IMR-90 (cell line): ENCODE measurements at places on chromosomes 6 and 20. TPM values are rescaled to one million over a fixed set of nuclear protein-coding genes. Genes with fewer than 3 reads are reported as not detected.

TAF8 gene
- 14.3 and 21.0 TPM in 2 replicates for polyA plus RNA-seq

INSM1 gene
- polyA plus RNA-seq = not detected in 2 replicates

BEND6 gene
- polyA plus RNA-seq = 4.0 and 4.1 TPM in 2 replicates

TRAPPC3L gene
- 0.03 TPM in 1 of 2 replicates, not detected in the other for polyA plus RNA-seq

EYA2 gene
- 5.0 and 5.4 TPM in 2 replicates for polyA plus RNA-seq

OR2J3 gene
- polyA plus RNA-seq = not detected in 2 replicates

TCP11 gene
- polyA plus RNA-seq = 0.30 and 0.34 TPM in 2 replicates

GRIK2 gene
- 5.6 and 8.2 TPM in 2 replicates for polyA plus RNA-seq

- H3K36me3 ChIP-seq = peaks cover 37% of the 10 kb centered on the region
- no peaks in the 10 kb centered on the region for H3K27me3 ChIP-seq
- peak; percentile 51 for DNase-seq
- peaks cover 5% of the 10 kb centered on the region for H3K4me1 ChIP-seq
Observed at GRCh38 chr6:132819405-132820161, 5.2 kb downstream of the RPS12 start.

GRCh38 chr6:27830212-27830599, 82.0 kb downstream of the OR2B2 start:
- H3K36me3 ChIP-seq = no peaks in the 10 kb centered on the region
- peaks cover 4% of the 10 kb centered on the region; the same call in 1 of the 2 replicates for H3K4me1 ChIP-seq
- peak overlapping the region; percentile 79; the same call in 1 of the 2 replicates for H3K27ac ChIP-seq
- H3K27me3 ChIP-seq = no peaks in the 10 kb centered on the region
- H3K4me3 ChIP-seq = peak overlapping the region; percentile 62

DNA sequence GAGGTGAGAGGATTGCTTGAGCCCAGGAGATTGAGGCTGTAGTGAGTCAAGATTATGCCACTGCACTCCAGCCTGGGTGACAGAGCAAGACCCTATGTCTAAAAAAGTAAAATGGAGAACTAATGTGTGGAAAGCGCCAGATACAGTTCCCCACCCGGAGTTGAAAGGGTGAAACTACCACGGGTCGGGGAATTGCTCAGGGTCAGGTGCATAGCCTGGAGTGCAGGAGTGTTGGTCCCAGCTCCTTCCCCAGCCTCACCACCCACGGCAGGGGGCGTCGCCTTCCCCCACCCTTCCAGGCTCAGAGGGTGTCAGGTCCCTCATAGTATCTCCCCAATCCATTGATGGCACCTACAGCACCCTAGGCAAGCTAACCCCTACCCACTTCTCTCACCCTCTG, 26.1 kb downstream of the C20orf203 start:
- no peaks in the 10 kb centered on the region for H3K4me1 ChIP-seq
- peaks cover 25% of the 10 kb centered on the region for H3K27me3 ChIP-seq
- H3K36me3 ChIP-seq = no peaks in the 10 kb centered on the region
- no peak for DNase-seq
- no peak overlapping the region for H3K27ac ChIP-seq
- no peak overlapping the region for H3K4me3 ChIP-seq

- peak; percentile 97 for DNase-seq
- H3K4me3 ChIP-seq = no peak overlapping the region
- peaks cover 7% of the 10 kb centered on the region for H3K4me1 ChIP-seq
- H3K27me3 ChIP-seq = no peaks in the 10 kb centered on the region
- no peaks in the 10 kb centered on the region for H3K36me3 ChIP-seq
Observed at GRCh38 chr6:20877008-20877937, 343.0 kb downstream of the CDKAL1 start.

- H3K4me1 ChIP-seq = no peaks in the 10 kb centered on the region; the same call in 1 of the 2 replicates
- no peak overlapping the region for H3K27ac ChIP-seq
- H3K36me3 ChIP-seq = no peaks in the 10 kb centered on the region
- DNase-seq = peak; percentile 1
- H3K4me3 ChIP-seq = no peak overlapping the region
Observed at GRCh38 chr20:17227669-17228623, 1.1 kb downstream of the PCSK2 start.

DNA sequence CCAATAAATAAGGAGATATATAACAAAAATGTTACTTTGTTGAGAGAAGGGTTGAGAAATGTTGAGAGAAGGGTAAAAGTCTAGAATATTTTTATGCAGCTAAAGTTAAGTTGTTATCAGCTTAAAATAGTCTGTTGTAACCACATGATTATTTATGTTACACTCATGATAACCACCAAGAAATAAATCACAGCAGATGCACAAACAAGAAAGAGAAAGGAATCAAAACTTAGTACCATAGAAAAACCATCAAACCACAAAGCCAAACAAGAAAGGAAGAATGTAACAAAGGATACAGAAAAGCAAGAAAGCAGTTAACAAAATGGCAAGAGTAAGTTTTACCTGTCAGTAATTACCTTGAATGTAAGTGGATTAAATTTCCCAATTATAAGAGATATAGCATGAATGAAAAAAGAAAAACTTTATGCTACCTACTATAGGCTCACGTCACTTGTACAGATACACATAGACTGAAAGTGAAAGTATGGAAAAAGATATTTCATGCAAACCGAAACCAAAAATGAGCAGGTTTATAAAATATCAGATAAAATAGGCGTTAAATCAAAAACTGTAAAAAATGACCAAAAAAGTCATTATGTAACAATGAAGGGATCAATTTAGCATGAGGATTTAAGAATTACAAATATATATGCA, 93.6 kb downstream of the STXBP5 start:
- no peak overlapping the region for H3K4me3 ChIP-seq
- H3K4me1 ChIP-seq = no peaks in the 10 kb centered on the region
- peak; percentile 26 for DNase-seq
- no peaks in the 10 kb centered on the region for H3K27me3 ChIP-seq

DNA sequence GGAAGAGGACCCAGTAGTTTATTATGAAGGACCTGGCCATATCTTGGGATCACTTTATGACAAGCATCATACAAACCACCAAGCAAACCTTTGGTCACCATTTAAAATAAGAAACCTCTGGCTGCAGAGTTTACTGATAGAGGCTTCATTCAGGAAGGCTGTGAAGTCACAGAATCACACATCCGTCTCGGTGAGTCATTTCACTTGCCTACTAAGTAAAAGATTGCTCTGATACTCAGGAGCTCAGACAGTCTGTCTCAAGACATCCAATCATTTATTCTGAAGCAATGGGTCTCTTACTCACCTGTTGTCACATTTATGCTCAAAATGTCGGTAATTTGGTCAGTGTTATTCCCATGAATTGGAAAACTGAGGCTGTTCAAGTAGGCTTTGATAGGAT, 33.7 kb downstream of the ADGRF5 start:
- no peak overlapping the region for H3K4me3 ChIP-seq
- no peak for DNase-seq
- no peaks in the 10 kb centered on the region for H3K4me1 ChIP-seq
- no peak overlapping the region for H3K27ac ChIP-seq
- no peaks in the 10 kb centered on the region for H3K36me3 ChIP-seq

DNA sequence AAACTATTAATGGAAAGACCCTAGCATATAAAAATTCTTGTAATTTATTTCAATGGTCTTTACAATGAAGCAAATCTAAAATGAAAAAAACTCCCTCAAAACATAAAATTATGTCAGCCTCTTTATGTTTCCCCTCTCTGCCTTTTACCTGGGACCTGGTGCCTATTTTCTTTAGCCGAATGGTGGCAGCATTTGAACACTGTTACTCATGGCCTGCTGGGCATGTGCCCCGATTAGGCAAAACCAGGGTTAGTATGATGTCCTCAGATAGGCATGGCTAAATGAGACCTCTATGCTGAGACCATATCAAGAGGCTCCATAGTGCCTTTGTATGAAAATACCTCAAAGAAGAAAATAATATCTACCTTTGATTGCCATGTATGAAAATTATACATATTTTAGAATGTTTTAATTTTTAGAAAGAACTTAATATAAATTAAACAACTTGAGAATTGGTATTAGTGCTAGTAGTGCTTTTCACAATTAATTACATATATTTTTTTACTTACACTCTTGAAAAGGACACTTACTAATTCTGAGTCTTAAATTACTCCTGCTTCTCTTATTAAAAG, 22.5 kb upstream of the C6orf58 start:
- H3K4me1 ChIP-seq = no peaks in the 10 kb centered on the region
- H3K36me3 ChIP-seq = no peaks in the 10 kb centered on the region
- no peak overlapping the region for H3K27ac ChIP-seq
- peak; percentile 27 for DNase-seq
- H3K4me3 ChIP-seq = no peak overlapping the region
- H3K27me3 ChIP-seq = no peaks in the 10 kb centered on the region; the same call in 1 of the 2 replicates

GRCh38 chr6:51266604-51267003, 447.9 kb downstream of the TFAP2B start:
- no peak for DNase-seq
- H3K27ac ChIP-seq = no peak overlapping the region
- no peaks in the 10 kb centered on the region for H3K4me1 ChIP-seq
- H3K4me3 ChIP-seq = no peak overlapping the region
- no peaks in the 10 kb centered on the region for H3K27me3 ChIP-seq

- H3K27ac ChIP-seq = no peak overlapping the region
- H3K4me1 ChIP-seq = no peaks in the 10 kb centered on the region
- no peaks in the 10 kb centered on the region for H3K36me3 ChIP-seq
- H3K4me3 ChIP-seq = no peak overlapping the region
- DNase-seq = no peak
Observed at GRCh38 chr20:55322745-55323144, 682.6 kb downstream of the CBLN4 start.

- H3K36me3 ChIP-seq = no peaks in the 10 kb centered on the region
- DNase-seq = no peak
- H3K27ac ChIP-seq = no peak overlapping the region; the same call in 1 of the 2 replicates
- peaks cover 14% of the 10 kb centered on the region for H3K4me1 ChIP-seq
Observed at GRCh38 chr6:130908188-130908587, 81.0 kb downstream of the SMLR1 start.
